Tracheal epithelial cell (primary cell): ENCODE measurements at places on chromosomes 11 and 22. TPM values are rescaled to one million over a fixed set of nuclear protein-coding genes. Genes with fewer than 3 reads are reported as not detected.

CREB3L1 gene
- total RNA-seq, result under 0.01 TPM in 1 of 2 replicates, not detected in the other

TP53AIP1 gene
- total RNA-seq, result 0.85 and 2.9 TPM in 2 replicates

OR10D3 gene
- total RNA-seq, result not detected in 2 replicates

MAPK8IP2 gene
- total RNA-seq, result 0.43 and 0.48 TPM in 2 replicates

MMP12 gene
- not detected in 2 replicates for total RNA-seq

A4GALT gene
- 17.1 and 35.2 TPM in 2 replicates for total RNA-seq

FBXO3 gene
- total RNA-seq, result 36.9 and 38.4 TPM in 2 replicates

CD3G gene
- not detected in 2 replicates for total RNA-seq

SLC17A6 gene
- total RNA-seq, result not detected in 2 replicates

MMP8 gene
- total RNA-seq, result 0.24 TPM in 1 of 2 replicates, not detected in the other

PRAME gene
- 0.48 TPM in 1 of 2 replicates, not detected in the other for total RNA-seq

POLR2L gene
- total RNA-seq, result 15.1 and 37.4 TPM in 2 replicates

SLC22A6 gene
- not detected in 2 replicates for total RNA-seq

SGSM1 gene
- not detected in 2 replicates for total RNA-seq

NCAM1 gene
- total RNA-seq, result 0.24 TPM in 1 of 2 replicates, not detected in the other

TREH gene
- not detected in 2 replicates for total RNA-seq

PLAAT5 gene
- 0.21 TPM in 1 of 2 replicates, not detected in the other for total RNA-seq

C11orf87 gene
- total RNA-seq, result under 0.01 TPM in 1 of 2 replicates, not detected in the other

TSKU gene
- total RNA-seq, result 14.5 and 23.9 TPM in 2 replicates

IL17REL gene
- not detected in 2 replicates for total RNA-seq

SCGB1C1 gene
- not detected in 2 replicates for total RNA-seq

TYMP gene
- total RNA-seq, result 22.0 and 234 TPM in 2 replicates

ALKBH3 gene
- total RNA-seq, result 34.5 and 38.3 TPM in 2 replicates

ABCG4 gene
- total RNA-seq, result not detected in 2 replicates

SCGB1D2 gene
- not detected in 2 replicates for total RNA-seq
